ENCODE measurements at places on chromosomes 6 and 20. TPM values are rescaled to one million over a fixed set of nuclear protein-coding genes. Genes with fewer than 3 reads are reported as not detected.

DNA sequence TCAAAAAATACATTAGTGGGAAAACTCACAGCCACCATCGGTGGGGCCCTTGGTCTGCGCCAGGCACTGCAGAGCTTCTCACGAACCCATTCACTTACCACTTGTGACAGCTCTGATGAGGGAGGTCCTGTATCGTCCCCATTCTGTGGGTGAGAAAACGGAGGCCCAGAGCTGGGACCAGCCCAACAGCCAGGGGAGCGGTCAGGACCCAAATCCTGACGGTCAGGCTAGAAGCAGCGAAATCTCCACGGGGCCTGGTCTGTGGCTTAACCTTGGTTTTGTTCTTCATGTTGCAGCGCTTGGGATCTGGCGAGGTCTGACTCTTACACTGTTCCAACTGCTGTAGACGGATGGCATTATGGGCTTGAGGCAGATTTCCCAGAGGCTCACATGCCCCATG is 7.7 kb upstream of the VSX1 start:
- DNase-seq, result no peak

DNA sequence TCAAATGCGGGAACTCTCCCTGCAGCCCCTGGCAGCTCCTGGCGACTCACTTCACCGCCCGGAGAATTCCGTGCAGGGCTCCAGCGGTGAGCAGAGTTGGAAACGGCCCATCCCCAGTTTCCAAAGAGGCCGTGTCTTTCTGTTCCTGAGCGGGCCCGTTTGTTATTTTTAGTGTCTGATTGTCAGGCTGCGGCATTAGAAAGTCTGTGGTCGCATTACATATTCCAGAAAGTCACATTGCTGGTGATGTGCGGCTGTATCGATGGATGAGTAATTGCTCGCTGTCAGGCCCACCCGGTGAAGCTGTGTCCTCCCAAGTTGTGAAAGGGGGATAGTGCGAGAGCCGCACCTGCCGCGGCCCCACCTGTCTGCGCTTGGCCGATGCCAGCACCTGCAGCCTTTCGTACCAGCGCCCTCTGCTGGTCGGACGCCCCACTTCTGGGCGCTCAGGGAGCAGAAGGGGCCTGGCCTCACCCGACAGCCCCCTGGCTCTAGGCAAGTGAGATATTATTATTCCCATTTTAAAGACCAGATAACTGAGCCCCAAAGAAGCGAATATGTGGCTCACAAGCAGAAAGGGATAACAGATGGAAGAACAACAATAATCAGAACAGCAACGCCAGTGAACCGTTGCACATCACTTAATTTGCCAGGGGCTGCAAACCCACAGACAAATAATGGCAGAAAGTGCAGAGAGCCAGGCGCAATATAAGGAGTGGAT is 244.9 kb downstream of the TSHZ2 start:
- peak; percentile 69 for DNase-seq

DNA sequence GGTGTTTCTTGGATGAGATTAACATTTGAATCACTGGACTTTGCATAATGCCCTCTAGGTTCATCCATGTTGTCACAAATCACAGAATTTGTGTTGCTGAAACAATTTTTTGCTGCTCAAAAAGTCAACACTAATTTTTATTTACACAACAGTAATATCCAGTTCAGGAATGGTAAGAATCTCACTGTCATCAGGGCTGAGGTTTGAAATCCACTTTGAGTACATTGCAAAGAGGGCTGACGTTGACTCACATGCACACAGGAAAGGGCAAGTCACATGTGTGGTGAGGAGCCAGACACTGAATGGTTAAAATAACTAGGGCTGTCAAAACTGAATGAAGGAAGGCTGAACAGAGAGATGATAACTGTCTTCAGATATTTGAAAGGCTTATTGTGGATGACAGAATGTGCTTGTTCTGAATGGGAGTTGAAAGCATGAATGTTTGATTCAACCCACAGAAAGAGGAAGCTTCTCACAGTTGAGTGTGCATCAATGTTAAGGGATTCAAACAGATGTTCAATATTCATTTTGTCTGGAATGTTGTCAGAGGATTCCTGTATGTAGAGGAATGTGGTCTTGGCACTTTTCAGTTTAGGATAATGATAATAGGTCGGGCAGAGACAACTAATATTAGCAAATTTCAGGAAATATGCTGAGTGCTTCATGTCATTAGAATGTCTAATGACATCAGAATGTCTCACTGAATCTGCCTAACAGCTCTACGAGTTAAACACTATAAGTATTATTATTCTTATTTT is 3.6 kb upstream of the ADGRG6 start:
- no peak for DNase-seq

GRCh38 chr6:40427196-40427595 is 160.0 kb downstream of the LRFN2 start:
- DNase-seq, result no peak

GRCh38 chr20:37352608-37352980 is 6.7 kb downstream of the SRC start:
- DNase-seq, result no peak

GRCh38 chr6:87789198-87789899 is 87.3 kb upstream of the AKIRIN2 start:
- no peak for DNase-seq

DNA sequence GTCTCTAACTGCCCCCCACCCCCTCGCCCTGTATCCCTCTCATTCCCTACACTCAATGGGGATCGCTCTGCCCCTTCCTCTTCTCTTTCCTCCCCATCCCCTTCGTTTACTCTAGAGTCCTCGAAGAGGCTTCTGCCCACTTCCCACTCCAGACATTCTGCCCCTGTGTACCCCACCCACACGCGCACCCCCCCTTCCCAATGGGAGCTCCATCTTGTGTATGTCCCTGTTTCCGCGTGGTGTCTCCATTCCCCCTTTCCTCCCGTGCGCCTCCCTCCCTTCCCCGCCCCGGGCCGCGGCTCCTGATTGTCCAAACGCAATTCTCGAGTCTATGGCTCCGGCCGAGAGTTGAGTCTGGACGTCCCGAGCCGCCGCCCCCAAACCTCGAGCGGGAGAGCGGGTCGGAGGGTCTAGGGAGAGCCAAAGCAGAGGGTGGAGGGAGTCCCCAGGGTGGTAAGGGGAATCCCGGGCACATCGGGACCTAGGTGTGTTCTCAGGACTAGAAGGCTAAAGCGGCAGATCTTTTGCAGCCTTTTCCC is 679 bp upstream of the RING1 start:
- DNase-seq, result peak; percentile 79

GRCh38 chr6:14950103-14950969 is 295.5 kb upstream of the JARID2 start:
- no peak for DNase-seq

DNA sequence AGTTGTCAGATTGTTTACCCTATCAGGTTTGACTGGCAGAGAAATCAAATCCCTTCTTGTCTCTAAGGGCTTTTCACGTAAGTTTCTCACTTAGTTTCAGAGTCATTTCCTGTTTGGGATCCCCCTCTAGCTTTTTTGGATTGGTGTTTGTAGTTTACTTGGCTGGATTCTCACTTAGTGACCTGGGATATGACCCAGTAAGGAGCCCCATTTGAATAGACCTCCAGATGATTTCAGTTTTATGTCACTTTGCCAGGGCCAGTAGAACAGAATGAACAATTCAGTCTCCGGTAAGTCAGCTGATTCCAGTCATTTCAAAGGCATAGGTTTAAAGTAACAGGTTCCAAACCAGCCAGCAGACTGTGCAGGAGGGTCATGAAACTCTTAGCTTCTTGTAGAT is 8.2 kb downstream of the FAM135A start:
- DNase-seq, result no peak

Gene CGA
- not detected for polyA plus RNA-seq

Measured in lung (tissue), 17 donors.